ENCODE measurements at places on chromosomes 1 and 21.

DNA sequence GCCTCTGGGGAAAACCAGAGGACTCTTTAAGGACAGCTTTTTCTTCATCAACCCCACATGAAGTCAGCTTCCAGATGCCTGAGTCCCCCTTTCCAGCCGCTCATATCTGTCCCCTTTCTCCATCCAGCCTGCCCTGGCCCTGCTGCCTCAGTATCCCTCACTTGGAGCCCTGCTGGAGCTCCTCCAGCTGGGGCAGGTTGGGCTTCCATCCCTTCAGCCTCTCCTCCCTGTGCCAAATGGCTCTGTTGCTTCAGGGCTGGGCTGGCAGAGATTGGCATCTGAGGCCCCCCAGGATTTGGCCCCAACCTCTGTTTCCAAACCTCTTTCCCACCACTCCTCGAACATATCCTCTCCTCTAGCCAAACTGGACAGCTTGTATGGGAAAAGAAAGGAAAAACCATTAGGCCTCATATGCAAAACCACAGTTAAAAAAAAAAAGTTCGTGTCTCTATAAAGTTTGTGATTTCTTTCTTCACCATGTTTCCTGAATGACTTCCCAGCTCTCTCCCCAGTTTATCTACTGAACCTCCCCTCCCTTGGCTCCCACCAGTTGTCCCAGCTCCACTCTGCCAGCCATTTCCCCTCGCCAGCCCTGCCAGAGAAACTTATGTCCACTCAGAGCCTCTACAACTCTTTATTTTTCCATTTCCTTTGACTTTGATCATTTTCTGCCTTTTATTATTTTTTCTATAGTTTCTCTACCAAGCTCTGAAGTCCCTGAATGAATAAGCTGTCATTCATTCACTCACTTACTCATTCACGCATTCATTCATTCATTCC lies 217.9 kb downstream of the FOXD2 start:
- DNase-seq = no peak

GRCh38 chr21:31660259-31660565 lies 719 bp downstream of the SOD1 start:
- DNase-seq = peak; percentile 29

GRCh38 chr1:168550971-168551370 lies 7.2 kb upstream of the XCL2 start:
- DNase-seq = no peak

GRCh38 chr1:168867941-168868634 lies 139.1 kb upstream of the DPT start:
- no peak for DNase-seq
